Right kidney (tissue), 9 donors: ENCODE measurements at places on chromosomes 3 and 15.

GRCh38 chr15:88623061-88623460 lies 1.9 kb downstream of the AEN start:
- no peak for DNase-seq

GRCh38 chr15:67472957-67473356 lies 48.0 kb upstream of the C15orf61 start:
- DNase-seq, result no peak

- peak; percentile 47 for DNase-seq
Measured at GRCh38 chr3:21621181-21621651, 129.8 kb downstream of the ZNF385D start.

GRCh38 chr15:51696566-51696965 lies 15.3 kb downstream of the SCG3 start:
- no peak for DNase-seq

- DNase-seq, result no peak
Measured at GRCh38 chr3:122343654-122344053, 18.6 kb downstream of the CSTA start.

- no peak for DNase-seq
Measured at GRCh38 chr3:51538115-51538458, 432 bp upstream of the RAD54L2 start.

DNA sequence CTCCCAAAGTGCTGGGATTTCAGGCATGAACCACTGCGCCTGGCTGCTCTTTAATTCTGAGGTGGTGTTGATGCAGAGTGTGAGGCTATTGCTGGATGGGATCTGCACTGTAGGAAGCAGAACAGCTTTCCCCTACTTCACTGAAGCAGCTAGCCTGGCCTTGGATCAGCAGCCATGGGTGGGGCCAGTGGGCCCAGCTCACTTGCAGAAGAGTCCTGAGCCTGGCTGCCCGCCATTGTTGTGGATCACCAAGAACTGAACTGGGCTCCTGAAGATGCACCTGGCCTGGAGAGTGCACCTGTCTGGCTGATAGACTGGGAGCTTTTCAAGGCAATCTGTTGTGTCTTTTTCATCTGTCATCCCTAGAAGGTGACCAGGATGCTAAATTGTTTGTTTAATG lies 11.9 kb downstream of the TLNRD1 start:
- DNase-seq, result no peak

DNA sequence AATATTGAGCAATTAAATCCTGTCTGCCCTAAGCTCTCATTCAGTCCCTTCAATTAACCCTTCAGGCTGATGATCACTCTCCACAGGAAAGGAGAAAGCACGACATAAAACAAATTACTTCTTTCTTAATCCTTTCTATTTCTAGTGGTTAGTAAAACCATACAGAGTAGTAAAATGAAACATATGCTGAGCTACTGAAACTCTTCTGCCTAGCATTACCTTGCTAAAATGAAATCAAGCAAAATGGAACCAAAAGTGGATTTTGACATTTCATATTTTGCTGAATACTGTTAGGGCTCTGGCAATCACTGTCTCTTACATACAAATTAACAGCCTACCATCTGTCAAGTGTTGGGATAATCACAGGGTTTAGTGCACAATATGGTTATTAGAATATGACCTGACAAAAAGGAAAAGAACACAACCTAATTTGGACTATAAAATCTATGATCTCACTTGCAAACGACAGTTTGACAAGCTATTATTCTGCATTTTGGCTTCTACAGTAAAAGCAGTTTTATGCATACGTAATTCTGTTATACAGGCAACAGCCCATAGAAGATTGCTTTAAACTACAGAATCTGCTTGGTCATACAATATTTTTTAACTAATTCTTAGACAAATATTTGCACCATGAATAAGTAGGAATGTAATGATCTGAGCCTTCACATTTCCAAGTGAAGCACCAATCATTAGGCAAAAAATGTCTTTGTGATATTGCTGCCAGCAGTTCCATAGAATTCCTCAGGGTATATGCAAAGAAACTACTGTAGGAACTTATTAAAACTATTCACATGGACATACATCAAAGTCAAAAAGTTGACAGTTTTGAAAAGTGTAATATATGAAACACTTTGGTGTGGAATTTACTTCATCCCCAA lies 105.0 kb downstream of the FHIT start:
- DNase-seq, result no peak

- DNase-seq, result no peak
Measured at GRCh38 chr3:40097131-40098117, 212.1 kb upstream of the EIF1B start.

DNA sequence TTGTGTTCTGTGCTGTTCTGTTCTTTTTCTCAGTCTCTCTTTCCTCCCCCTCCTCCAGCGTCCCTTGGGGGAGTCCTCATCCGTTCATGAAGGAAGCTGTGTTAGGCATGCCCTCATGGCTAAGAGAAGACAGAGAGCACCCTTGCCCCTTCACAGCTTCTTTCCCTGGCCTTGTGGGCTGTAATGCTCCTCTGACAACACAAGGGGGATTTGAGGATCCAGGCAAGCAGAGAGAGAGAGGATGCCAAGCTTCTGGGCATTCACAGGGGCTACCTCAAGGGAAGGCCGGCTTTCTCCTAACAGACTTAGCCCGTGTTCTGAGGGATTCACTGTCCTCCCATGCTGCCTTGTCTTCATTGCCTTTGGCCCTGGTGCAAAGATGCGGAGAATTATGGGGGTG lies 389.5 kb downstream of the LRTM1 start:
- DNase-seq, result no peak

- no peak for DNase-seq
Measured at GRCh38 chr15:41689834-41690233, 29.6 kb downstream of the MGA start.

DNA sequence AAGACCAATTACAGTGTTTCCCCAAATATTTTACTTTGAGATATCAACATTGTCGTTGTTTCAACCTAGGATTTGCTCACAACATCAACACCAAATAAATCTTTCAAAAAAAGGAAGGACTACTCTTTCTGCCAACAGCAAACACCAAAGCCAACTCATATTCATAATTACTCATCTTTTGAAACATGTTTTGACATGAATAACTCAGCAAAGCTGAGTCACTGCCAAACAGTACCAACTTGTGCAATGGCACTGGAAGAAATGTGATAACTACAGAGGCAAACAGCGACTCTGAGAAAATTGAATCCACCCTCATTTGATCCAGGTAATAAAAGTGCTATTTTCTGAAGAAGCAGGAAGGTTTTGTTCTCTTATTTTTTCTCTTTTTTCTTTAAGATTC lies 67.2 kb downstream of the PEX5L start:
- no peak for DNase-seq

GRCh38 chr3:133475245-133476010 lies 75.6 kb downstream of the BFSP2 start:
- no peak for DNase-seq

DNA sequence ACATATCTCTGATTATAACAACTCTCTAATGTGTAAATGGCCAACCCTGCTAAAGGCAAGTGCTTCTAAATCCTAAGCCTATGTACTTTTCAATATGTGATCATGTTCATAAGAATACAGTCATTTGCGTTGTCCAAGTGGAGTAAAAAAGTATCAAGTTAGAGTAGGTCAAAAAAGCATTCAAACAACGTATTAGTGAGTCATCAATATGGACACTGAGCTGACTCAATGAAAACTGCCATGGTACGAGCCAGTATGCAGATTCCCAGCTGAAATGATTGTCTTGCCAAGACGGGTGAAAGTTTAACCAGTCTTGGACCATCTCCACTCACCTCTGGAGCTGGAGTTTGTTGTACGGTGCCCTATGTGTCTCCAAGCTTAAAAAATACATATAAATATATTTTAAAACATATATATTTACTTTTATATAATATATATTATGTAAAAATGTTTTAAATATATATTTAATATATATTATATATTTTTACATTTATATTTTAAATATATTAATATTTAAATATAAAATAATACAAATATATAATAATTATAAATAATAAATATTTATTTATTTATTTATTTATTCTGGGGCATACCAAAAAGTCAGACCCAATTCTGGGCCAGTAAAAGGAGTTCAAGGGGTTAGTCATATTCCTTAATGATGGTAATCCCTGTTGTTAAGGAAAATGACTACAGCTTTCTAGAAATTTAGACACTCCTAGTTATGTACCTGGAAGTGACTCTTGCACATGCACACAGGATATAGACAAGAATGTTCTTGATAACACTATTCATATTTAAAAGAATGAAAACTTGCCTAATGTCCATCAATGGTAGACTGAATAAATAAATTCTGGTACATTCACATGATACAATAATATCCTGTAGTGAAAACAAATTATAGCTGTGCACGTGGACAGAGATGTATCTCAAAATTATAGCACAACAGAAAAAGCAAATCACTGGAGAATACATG lies 27.2 kb downstream of the PLSCR4 start:
- no peak for DNase-seq

DNA sequence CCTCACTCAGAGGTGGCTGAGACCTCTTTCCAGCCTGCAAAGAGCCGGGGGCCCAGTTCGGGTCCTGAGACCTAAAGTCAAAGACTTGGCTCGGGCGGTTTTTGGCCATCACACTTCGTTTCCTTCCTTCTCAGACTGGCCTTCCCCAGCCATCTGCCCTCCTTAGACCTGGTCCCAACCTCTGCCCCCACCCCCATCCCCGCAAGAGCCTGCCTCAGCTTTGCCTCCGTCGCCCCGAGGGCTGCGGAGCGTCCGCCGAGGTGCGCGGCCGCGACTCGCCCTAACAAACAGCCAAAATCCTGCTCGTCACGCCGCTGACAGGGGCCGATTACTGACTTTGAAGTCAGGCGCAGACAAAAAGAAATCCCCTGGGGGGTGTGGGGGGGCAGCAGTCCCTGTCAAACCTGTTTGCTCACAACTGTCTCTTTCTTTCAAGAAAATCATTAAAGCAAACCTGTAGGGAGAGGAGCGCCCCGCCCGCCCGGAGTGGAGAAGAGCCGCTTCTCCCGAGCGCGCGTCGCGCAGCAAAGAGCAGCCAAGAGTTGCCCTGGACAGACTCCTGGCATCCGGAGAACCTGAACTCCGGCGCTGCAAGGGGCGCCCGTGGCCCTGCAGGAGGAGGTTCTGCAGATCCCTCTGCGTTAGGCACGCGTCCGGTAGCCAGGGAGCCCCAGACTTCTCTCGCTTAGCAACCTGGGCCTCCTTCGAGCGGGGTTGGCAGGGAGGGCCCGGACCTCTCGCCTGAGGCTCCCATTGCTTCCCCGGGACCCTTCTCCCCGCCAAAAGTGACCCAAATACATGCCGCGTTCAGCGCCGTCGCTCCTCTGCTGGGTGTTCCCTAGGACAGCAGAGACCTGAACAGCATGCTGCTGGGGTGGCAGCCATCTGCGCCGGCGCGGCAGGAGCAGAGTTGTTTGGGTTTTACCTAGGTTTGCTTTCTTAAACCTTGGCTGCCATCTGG lies 4.5 kb downstream of the SOX14 start:
- DNase-seq, result peak; percentile 60

- no peak for DNase-seq
Measured at GRCh38 chr3:125435231-125435630, 60.1 kb upstream of the ZNF148 start.

GRCh38 chr15:101841656-101842055 lies 29.7 kb downstream of the OR4F15 start:
- DNase-seq, result no peak
